ENCODE measurements at places on chromosomes 2 and 18.

GRCh38 chr2:161321944-161322648 lies 13.9 kb downstream of the PSMD14 start:
- DNase-seq, result no peak

GRCh38 chr2:167052825-167053224 lies 164.5 kb downstream of the XIRP2 start:
- no peak for DNase-seq

- no peak for DNase-seq
Measured at GRCh38 chr18:5057386-5058348, 139.4 kb downstream of the AKAIN1 start.

- no peak for DNase-seq
Measured at GRCh38 chr2:79585701-79586433, 73.0 kb downstream of the CTNNA2 start.

DNA sequence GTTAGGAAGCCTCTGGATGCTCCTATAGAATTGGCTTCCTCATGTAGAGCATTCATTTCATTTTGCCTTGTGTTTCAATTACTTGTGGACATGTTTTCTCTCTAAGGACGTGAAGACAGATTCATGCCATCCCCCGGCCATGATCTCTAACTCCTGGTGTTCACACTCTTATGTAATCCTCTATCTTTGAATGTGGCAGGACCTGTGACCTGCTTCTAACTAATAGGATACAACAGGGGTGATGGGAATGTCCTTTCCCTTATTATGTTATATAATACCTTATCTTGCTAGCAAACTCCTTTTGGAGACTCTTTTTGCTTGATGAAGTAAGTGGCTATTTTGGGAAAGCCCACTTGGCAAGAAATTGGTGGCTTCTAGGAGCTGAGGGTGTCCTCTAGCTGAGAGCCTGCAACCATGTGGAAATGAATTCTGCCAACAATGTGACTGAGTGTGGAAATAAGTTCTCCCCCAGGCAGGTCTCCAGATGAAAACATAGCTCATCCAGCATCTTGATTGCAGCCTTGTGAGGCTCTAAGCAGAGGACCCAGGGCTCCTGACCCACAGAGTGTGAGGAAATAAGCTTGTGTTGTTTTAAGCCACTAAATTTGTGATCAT lies 13.8 kb downstream of the DPYSL5 start:
- no peak for DNase-seq

- no peak for DNase-seq
Measured at GRCh38 chr2:98903767-98904485, 32.1 kb downstream of the CRACDL start.

DNA sequence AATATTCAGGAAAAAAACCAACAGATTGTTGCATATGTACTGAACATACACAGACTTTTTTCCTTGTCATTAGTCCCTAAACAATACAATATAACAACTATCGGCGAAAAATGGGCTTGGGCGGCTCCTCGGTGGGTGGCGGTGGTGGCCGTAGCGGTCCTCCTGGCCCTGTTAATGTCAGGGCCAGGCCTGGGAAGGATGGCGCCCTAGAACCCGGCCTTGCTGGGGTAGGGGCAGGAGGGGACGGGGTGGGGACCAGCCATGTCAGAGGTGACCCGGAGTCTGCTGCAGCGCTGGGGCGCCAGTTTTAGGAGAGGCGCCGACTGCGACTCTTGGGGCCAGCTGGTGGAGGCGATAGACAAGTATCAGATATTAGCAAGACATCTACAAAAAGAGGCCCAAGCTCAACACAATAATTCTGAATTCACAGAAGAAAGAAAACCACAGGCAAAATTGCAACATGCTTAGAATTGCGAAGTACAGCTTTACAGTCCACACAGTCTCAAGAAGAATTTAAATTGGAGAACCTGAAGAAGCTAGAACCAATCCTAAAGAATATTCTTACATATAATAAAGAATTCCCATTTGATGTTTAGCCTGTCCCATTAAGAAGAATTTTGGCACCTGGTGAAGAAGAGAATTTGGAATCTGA lies 36.5 kb downstream of the ROCK2 start:
- no peak for DNase-seq

DNA sequence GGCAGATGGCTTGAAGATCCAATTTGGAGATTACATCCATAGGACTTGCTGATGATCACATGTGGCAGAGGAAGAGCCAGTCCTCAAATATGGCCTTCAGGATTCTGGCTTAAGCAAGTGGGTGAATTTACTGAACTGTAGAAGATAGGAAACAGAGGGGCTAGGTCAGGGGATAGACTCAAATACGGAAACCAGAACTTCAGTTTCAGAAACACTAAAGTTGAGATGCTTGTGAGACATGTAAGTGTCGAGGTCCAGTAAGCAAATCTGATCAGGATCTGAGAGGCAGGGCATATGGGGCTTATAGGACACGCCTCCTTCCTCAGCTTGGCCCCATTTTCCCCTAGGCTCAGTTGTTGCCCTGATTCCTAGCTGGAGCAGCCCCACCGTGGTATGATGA lies 107.7 kb downstream of the LBH start:
- no peak for DNase-seq

GRCh38 chr2:19021721-19022120 lies 336.7 kb downstream of the OSR1 start:
- DNase-seq, result no peak

DNA sequence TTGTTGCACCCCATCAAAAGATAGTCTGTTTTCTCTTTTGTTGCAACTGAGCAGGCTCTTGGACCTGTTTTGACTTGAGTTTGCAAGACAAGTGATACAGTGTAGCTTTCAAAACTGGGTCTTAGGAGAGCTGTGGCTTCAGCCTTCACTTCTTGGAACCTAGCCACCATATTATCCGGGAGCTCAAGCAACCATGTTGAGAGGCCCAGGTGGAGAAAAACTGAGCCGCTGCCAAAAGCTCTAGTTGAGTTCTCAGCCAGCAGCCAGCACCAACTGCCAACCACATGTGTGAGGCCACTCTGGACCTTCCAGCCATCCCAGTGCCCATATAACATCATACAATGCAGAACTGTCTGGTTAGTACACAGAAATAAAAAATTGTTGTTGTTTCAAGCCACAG lies 5.4 kb downstream of the CACNB4 start:
- DNase-seq, result no peak

GRCh38 chr18:77071711-77072292 lies 60.8 kb downstream of the MBP start:
- no peak for DNase-seq

Data from RWPE2 (cell line).